ENCODE measurements at places on chromosomes 7 and 10.

GRCh38 chr7:17370901-17371585 is 72.6 kb downstream of the AHR start:
- DNase-seq = no peak

GRCh38 chr7:155119801-155120382 is 49.8 kb downstream of the HTR5A start:
- DNase-seq = no peak

DNA sequence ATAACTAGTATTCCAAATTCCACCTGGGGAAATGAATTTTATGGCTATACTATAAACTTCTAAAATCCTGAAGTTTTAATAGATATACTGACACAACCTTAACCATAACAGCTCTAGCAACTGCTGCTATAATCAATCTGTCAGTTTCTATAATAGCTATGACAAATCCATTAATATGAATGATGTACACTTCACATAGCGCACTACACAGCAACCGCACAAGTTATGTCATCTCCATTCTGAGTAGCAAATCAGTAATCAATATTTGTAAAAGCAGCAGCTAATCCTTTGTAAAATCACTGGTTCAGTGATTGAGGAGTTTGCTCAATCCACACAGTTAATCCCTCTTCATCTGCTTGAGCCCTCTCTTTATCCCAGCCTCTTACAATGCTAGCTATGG is 105.3 kb downstream of the SKAP2 start:
- DNase-seq = no peak

- DNase-seq = no peak
Observed at GRCh38 chr10:7477538-7478334, 66.9 kb upstream of the SFMBT2 start.

DNA sequence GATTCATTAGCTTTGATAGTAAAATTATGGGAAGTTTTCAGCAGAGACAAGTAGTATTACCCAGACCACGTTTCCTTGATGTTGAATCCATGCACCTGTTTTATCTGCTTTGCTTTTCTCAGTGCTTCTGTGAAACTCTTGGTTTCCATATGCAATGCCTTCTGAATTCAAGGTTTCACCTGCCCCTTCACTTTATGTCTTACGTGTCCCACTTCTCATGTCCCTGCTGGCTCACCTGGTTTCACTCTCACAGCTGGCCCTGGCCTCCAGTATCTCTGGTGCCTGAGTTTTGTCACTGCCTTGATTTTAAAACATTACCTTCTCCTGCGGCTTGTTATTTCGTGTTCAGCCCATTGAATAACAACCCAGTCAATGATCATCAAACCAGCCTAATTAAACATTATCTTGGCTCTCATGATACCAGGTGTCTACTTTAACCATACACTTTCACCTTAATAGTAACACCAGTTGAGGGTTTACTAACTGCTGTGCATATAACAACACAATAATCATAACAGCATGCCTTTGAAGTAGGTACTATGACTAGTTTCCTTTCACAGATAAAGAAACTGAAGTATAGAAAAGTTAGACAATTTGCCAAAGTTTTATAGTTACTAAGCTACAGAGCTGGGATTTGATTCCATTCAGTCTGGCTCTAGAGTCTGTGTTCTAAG is 175.7 kb upstream of the PCLO start:
- DNase-seq = no peak

DNA sequence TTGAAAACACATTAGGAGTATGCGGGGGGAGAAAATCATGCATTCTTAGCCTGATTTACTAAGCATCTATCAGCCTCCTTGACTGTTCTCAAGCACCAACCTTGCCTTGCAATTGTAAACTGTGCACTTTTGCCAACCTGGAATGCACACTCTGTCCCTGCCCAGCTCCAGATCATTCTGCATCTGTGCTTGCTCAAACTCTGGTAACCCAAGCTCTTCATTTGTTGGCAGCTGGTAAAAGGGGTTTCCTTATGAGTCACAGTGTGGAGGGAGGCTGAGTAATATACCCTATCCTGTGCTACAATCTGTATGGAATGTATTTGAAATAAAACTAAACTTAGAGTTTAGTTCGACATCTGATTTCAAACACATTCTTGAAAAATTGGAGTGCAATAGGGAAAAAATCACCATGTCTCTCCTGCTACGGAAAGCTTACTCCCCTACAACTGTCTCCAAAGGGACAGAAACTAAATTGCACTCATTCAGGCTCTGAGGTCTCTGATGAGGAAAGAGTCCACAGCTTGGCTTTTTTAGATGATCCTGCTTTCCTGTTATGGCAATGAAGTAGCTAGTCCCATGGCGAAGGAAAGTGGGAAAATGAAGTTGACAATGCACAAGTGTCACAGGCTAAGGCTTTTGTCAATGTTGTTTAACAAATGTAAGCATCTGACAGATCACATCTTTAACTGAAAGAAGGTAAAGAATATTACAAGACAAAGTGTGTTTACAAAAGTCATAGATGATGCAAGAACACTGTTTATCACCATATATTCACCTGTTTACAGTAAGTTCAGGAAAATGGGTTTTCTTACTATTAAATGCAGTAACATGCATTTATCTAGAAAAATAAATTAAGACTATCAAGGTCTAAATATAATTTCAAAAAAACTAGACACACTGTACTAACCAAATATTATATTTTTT is 61.9 kb downstream of the TES start:
- no peak for DNase-seq

- DNase-seq = no peak
Observed at GRCh38 chr10:119023553-119023868, 6.0 kb upstream of the NANOS1 start.

- peak; percentile 39 for DNase-seq
Observed at GRCh38 chr10:131453721-131454634, 142.5 kb upstream of the TCERG1L start.

- no peak for DNase-seq
Observed at GRCh38 chr7:153628825-153629224, 423.4 kb upstream of the DPP6 start.

DNA sequence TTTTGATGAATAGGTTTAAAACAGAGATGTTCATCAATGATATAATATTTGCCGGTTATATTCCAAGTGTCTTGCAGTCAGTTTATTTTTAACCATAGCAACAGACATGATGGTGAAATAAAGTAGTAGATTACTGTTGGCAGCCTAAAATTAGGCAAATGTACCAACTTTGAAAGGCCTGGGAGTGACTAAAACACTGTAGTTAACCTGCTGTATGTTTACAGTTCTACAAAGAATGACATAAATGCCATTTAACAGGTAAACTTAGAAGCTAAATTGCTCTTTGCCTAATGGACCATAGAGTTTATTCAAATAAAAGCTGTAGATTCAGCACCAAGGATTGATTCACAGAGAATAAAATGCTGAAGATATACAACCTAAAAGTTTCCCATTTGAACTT is 64.1 kb downstream of the PHTF2 start:
- DNase-seq = no peak

GRCh38 chr7:115113131-115113530 is 191.2 kb downstream of the MDFIC start:
- DNase-seq = no peak

DNA sequence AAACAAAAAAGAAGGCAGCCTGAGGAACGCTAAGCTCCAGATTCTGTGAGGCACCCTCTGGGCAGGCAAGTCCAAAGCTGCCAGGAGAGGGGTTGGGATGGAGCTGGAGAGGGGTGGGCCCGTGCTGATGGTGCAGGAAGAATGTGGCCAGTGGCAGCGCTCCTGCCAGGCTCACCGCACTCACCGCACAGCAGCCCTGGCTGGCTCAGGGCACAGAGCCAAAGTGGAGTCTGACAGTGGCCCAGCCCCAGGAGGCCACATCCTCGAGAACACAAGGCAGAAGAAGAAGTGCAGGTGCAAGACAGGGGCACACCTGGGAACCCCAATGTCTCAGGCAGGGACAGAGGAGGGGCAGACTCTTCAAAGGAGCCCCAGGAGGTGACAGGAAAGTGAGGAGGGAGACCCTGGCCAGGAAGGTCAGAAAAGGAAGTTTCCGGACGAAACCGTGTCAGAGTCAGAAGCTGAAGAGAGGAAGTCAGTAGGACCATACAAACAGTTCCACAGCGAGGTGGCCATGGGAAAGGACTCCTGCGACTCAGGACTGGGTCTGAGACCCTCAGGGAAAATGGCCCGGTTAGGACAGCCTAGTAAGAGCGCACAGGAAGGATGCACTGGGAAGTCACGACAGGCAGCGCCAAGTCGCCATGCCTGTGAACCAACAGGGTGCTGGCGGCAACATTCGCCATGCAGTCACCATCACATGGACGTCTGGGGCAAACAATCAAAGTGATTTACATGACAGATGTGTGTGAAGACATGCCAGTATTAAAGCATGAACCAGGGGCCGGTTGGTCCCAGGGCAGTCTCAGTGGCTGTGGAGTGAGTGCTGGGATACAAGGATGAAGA is 54.4 kb downstream of the COBL start:
- DNase-seq = no peak

DNA sequence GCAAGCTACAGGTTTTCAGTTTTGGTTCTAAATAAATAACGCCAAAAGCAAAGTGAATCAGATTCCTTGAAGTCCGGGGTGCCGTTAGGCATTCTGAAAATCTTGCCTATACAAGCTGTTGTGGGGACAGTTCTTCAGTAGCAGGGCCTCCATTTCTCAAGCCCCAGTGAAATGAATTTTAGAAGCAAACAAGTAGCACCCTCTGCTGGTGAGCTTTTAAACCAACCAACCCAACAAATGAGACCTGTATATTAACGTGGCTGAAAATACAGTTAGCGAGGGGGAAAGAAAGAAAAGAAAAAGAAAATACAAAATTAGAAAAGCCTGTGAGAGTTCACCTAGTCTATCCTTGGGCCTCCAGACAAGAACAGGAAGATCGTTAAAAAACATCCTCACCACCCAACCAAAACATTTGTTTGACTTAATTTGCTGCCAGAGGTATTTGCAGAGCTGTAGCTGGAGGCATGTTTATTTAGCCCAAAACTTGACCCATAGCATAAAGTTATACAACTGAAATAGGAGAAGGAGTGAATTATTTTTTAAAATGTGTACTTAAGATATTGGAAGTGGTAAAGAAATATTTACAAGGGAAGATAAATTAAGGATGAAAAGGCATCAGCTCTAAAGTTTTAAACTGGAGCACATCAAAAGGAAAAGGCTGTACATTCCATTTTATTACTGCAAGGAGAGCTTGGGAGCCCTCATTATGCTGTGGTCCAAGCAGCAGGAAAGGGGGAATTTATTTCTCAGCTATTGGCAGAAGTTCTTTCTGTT is 98.9 kb downstream of the DYNC1I1 start:
- no peak for DNase-seq

GRCh38 chr7:87886875-87887274 is 10.6 kb downstream of the DBF4 start:
- no peak for DNase-seq

DNA sequence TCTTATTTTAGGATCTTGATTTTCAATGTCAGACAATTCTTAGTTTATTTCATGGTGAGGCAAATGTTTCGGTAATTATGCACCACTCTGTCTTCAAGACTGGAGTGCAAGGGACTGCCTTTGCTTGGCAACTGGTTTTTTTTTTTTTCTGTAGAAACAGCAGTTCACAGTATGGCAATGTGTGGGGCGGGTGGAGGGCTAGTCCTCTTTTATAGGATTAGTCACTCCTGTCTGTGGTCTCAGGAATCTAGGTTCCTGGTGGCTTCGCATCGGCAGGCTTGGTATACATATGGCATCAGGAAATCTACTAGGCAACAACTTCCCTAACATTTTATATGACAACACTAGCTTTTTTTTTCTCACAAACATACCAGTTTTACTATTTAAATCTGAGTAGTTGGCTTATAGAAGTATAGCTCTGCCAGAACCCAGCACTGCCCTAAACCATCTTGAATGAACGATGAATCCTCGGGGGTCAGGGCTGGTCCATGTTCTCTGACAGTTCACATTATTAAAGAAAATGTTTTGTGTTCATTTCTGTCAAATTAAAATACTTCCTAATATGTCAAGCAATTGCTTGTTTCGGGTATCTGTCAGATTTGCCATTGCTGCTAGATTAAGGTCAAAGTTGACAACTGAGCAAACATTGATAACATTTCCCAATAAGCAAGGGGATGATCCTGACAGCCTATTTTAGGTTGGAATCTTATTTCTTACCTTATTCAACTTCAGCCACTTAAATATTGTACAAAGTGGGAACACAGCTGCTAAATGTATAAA is 289.7 kb upstream of the VSTM2A start:
- DNase-seq = no peak

GRCh38 chr7:81802251-81802650 is 32.4 kb upstream of the HGF start:
- DNase-seq = no peak

DNA sequence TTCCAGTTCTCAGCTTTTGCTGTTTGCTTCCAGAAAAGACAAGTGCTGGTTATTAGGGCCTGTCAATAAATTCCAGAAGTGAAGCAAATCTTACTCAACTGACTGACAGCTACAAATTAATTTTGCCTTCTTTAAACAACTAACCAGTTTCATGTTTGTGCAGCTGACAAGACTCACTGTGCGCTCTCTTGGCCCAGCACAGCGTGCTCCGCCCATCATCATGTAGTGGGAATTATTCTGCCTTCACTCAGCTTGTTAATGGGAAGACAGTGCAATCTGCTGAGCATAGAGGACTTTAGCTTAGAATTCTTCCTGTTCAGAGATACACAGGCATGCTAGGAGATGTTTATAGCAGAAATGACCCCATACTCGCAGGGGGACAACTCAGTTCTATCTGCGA is 808.9 kb downstream of the CCSER2 start:
- no peak for DNase-seq

- DNase-seq = no peak
Observed at GRCh38 chr10:71399946-71400345, 3.2 kb downstream of the CDH23 start.

GRCh38 chr10:46091828-46092523 is 45.9 kb upstream of the MSMB start:
- DNase-seq = no peak

GRCh38 chr7:72709909-72710308 is 118.1 kb downstream of the TYW1B start:
- no peak for DNase-seq

GRCh38 chr10:3197348-3198003 is 24.9 kb upstream of the PITRM1 start:
- DNase-seq = peak; percentile 36

Data from activated CD8-positive, alpha-beta memory T cell treated with anti-CD3 and anti-CD28 coated beads for 1 hour (primary cell).